Prostate gland (tissue), 2 donors: ENCODE measurements at places on chromosomes 6 and 20. TPM values are rescaled to one million over a fixed set of nuclear protein-coding genes. Genes with fewer than 3 reads are reported as not detected.

GRCh38 chr6:143594647-143595046 is 83.1 kb upstream of the PHACTR2 start:
- peak overlapping the region; percentile 19 for H3K27ac ChIP-seq
- H3K36me3 ChIP-seq, result no peaks in the 10 kb centered on the region
- no peak for DNase-seq
- no peaks in the 10 kb centered on the region for H3K27me3 ChIP-seq
- no peaks in the 10 kb centered on the region for H3K4me1 ChIP-seq

DNA sequence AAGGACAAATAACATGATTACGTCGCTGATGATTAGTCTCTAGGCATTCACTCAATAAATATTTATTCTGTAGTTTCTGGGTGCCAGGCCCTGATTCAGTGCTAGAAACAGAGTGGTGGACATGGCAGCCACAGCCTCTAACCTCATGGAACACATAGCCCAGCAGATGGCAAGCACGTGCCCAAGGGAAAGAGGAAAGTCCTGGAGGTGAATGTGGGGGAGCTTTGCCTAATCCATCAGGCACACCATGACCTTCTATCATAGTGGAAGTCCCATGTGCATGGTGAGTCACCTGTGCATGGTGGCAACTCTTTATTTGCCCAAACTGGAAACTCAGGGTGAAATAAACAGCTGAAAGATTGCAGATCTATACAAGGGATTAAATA is 143.0 kb upstream of the TNFAIP3 start:
- no peak for DNase-seq
- no peak overlapping the region for H3K27ac ChIP-seq
- H3K27me3 ChIP-seq, result no peaks in the 10 kb centered on the region
- H3K36me3 ChIP-seq, result no peaks in the 10 kb centered on the region
- H3K4me3 ChIP-seq, result no peak overlapping the region

- no peaks in the 10 kb centered on the region for H3K27me3 ChIP-seq
- H3K4me3 ChIP-seq, result no peak overlapping the region
- DNase-seq, result no peak
- no peaks in the 10 kb centered on the region for H3K4me1 ChIP-seq
Observed at GRCh38 chr6:128723667-128724066, 159.3 kb upstream of the LAMA2 start.

DNA sequence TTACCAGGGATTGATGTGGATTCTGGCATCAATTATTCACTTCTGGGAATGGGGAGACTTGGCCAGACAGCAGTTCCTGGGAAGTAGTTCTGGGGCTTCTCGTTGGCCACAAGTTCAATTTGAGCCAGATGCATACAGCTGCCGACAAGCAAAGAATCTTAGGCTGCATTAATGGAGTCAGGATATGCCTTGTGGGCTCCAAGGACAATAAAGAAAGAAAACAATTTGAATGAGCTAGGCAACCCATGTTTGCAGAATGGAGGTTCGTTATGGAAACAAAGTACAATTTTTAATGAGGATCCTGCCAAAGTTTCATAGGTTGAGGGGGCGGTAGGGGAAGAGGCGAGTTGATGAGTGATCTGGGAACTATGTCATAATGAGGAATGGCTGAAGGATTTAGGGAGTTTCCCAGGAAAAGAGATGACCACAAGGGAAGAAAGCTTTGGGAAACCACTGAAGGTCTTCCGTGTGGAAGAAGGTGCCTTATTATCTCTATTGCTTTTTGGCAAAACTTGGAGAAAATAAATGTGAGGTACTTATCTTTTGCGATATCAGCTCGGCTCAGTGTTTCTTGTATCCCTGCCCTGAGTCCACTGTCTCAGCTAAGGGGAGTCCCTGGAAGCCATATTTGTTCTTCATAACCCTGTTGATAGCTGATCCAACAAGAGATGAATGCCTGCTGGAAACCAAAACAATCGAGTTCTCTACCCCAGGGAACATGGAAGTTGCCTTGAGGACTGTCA is 181.0 kb upstream of the ZNF217 start:
- no peaks in the 10 kb centered on the region for H3K4me1 ChIP-seq
- H3K4me3 ChIP-seq, result no peak overlapping the region
- no peak for DNase-seq
- H3K27me3 ChIP-seq, result no peaks in the 10 kb centered on the region

LRRC1 gene
- total RNA-seq, result 25.0 TPM

SLC22A7 gene
- total RNA-seq, result not detected

FOXF2 gene
- 14.1 TPM for total RNA-seq
